BJ (cell line): ENCODE measurements at places on chromosomes 1 and 21.

- peak; percentile 90 for DNase-seq
Observed at GRCh38 chr1:118136187-118136941, 48.7 kb downstream of the SPAG17 start.

DNA sequence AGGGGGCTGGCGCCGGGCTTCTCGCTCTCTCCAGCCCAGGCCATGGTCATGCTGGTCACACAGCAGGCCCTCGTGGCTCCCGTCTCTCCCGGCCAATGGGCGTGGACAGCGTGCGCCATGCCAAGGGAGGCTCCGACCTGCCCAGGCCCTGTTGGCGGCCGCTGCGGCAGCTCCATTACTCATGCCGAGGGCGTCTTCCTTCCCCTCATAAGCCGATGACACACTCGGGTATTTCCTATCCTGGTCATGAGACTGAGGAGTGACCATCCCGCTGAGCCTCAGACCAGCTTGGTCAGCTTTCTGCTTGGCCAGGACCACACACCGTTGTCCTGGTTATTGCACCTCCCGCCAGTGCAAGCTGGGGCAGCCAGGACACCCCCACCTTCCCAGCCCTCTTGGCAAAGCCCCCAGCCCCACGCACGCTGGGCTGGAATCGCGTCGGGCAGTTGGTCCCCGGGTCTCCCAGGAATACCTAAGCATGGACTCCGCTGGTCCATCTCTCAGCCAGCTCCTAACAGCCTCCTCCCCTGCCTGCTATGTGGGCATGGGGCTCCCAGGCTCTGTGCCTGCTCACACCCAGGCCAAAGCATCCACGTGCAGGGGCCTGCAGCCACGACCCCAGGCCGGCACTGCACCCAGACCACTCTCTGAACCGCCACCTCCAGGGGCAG, 49.8 kb downstream of the ARHGEF16 start:
- DNase-seq: peak; percentile 88

GRCh38 chr1:41394369-41394744, 33.1 kb downstream of the FOXO6 start:
- no peak for DNase-seq

- no peak for DNase-seq
Observed at GRCh38 chr1:64532646-64533045, 62.7 kb downstream of the CACHD1 start.

- DNase-seq: no peak
Observed at GRCh38 chr1:1374589-1374928, 448 bp downstream of the AURKAIP1 start.

DNA sequence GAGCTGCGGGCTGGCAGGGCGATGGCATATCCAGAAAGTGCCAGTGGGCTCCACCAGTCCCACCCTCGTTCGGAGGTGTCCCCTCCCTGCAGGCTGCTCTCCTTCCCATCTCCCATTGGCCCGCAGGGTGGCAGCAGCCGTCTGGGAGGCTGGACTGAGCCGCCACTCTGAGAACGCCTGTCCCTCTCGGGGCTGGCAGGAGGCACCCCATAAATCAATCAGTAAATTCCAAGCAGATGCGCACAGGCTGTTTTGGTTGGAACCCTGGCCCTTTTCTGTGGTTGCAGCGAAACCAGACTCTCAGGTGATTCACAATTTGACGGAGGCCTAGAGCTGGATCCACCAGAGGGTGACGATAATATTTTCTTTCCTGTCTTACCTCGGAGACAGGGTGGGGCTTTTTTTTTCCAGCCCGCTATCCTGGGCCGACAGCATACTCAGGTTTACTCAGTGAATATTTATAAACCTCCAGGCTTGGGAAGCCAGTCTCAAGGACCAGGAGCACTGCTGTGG, 99.7 kb downstream of the GLIS1 start:
- no peak for DNase-seq

- DNase-seq: no peak
Observed at GRCh38 chr1:220873087-220873486, 6.2 kb upstream of the HLX start.

GRCh38 chr1:230072296-230072695, 5.3 kb downstream of the GALNT2 start:
- DNase-seq: no peak

- DNase-seq: no peak
Observed at GRCh38 chr1:105101261-105101660, 1351.6 kb downstream of the AMY1C start.

- no peak for DNase-seq
Observed at GRCh38 chr1:78787544-78787943, 137.9 kb downstream of the IFI44 start.

GRCh38 chr1:160251687-160252526, 10.4 kb downstream of the DCAF8 start:
- peak; percentile 17 for DNase-seq

DNA sequence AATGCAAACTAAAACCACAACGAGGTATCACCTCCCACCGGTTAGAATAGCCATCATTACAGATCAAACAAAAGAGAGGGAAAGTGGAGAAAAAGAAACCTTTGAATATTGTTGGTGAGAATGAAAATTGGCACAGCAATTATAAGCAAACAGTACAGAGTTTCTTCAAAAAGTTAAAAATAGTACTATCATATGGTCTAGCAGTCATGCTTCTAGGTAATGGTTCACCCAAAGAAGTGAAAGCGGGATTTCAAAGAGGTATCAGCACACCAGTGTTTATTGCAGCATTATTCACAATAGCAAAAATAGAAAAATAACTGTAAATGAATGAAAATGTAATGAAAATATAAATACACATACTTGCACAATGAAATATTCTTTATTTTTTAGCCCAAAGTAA, 8.2 kb downstream of the OR2T10 start:
- no peak for DNase-seq

DNA sequence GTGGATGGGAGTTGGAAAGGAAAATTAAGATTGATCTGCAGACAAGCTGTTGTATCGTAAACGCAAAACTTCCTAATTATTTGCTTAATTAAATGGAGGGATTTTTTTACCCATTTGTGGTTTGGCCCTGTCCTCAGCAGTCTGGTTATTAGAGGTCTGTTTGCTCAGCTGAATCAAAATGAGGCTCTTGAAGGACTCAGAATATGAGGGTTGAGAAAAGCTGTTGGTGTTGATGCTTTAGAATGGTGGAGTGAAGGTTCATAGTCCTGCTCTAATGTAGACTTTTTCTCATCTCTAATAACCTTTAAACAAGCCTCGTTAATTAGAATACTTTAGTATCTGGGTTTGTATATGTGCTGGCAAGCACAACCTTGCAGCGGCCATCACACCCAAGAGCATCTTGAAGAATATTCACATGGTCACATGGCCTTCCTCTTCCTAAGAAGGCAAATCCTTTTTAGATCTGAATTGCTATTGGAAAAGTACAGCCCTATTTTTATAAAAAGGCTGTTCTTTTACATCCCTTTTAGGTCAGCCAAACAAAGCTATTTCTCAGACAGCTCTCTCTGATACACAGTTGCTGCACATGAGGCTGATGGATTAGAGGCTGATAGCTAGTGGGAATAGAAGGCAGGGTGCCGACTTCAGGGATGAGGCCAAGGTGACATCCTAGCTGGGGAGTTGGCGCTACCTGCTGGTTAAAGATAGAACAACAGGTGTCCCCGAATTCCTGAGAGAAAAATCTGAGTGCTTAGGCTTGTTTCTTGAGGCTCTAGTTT, 53.8 kb downstream of the MACF1 start:
- peak; percentile 3 for DNase-seq

DNA sequence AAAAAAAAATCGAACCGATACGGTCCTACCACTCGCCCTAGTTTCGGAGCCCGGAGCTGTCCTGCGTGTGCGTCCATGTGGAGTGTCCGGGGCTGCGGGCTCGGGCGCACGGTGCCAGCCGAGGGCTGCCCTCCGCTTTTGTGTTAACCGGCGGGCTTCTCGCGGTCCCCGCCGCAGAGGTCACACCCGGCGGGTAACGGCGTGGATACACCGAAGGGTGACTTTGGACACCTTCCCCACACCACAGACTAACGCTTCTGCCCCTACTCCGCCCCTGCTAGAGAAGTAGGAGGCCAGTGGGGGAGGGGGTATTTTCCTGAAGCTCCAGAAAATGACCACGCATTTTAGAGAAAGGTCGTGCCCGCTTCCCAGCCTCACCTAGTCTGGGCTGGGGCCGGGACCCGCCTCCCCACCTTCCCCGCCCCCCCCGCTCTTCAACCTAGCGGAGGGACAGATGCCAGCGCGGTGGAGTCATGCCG, 609 bp upstream of the ATF3 start:
- DNase-seq: no peak

- no peak for DNase-seq
Observed at GRCh38 chr1:17161137-17161740, 42.0 kb upstream of the PADI2 start.

DNA sequence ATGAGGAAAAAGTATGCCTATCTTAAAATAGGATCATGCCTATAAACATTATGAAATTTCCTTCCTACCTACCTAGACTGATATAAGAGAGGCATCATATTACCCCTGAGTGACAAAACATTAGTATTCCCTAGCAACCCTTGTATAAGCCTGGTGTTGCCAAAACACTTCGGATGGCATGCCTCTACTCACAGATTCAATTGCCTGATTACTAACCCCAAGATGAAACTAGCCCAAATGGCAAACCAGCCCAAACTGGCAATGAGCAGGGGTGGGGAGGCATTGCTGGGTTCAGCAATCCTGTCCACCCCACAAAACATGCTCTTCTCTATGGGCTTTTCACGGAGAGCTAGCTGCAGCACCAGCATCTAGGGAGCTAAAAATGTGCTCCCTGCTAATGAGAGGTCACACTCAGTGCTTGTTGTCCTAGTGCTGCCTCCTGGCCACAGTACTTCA, 13.9 kb downstream of the PALMD start:
- DNase-seq: no peak

- no peak for DNase-seq
Observed at GRCh38 chr1:36106269-36106668, 17.6 kb downstream of the ADPRS start.

GRCh38 chr1:237911911-237912310, 21.2 kb upstream of the ZP4 start:
- DNase-seq: no peak

DNA sequence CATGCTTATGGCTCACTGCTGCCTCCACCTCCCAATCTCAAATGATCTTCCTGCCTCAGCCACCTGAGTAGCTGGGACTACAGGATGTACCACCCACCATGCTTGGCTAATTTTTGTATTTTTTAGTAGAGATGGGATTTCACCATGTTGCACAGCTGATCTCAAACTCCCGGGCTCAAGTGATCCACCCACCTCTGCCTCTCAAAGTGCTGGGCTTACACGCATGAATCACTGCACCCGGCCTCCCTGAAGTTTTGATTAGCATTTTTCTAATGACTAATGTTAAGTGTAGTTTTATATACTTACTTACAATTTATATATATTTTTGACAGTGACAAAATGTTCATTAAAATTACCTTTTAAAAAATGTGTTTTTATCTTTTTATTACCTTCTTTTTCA, 41.1 kb downstream of the ZNF678 start:
- no peak for DNase-seq

GRCh38 chr1:21938732-21939538, 1.8 kb upstream of the HSPG2 start:
- DNase-seq: no peak

DNA sequence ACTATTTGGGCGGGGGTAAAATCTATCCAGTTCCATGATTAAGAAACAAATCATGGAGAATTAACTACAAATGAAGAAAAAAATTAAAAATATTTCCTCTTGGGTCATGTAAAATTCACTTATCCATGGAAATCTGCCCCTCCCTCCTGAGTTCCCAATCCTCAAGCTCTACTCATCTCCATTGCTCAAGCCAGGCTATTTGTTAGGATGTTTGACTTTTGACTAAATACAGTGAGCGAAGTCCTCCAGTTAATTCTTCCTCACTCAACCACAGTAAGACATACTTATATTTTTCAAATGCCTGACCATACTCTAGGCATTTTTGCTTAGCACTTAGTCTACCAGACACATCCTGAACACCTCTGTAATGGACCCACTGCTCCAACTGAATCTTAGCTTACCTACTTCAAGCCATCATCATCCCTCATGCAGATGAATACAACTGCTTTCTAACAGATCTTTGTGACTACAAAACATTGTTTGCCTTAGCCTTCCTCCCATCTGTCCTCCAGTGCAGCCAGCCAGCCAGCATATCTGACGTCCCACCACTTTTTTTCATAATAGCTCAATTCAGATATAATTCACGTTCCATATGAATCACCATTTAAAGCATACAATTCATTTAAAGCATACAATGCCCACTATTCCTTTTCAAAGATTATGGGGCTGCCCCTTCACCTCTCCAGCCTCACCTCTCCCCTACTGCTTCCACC, 154.2 kb downstream of the RERE start:
- no peak for DNase-seq

DNA sequence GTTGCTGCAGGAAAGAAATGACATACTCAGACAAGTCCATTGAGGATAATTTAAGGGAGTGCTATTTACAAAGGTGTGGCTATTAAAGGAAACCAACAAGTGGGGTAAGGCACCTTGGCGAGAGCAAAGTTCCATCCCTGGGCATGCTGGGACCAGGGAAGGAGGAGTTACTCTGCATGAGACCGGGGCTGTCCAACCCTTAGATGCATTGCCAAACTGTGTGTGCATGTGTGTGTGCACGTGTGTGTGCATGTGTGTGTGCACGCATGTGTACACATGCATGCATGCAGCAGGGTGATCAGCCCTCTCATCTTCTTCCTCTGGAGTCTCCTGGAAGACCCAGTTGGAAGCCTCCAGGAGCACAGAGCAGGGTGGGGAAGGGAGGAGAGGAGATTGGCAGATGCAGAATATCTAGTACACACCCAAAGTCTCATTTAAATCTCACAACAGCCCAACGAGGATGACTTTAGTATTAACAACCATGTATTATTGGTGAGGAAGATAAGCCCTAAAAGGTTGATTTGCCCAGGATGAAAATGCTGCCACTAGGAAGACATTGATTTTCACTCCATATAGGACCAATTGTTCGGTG, 72.2 kb upstream of the CD34 start:
- DNase-seq: no peak

- no peak for DNase-seq
Observed at GRCh38 chr1:174167265-174167803, 8.0 kb downstream of the RABGAP1L start.

DNA sequence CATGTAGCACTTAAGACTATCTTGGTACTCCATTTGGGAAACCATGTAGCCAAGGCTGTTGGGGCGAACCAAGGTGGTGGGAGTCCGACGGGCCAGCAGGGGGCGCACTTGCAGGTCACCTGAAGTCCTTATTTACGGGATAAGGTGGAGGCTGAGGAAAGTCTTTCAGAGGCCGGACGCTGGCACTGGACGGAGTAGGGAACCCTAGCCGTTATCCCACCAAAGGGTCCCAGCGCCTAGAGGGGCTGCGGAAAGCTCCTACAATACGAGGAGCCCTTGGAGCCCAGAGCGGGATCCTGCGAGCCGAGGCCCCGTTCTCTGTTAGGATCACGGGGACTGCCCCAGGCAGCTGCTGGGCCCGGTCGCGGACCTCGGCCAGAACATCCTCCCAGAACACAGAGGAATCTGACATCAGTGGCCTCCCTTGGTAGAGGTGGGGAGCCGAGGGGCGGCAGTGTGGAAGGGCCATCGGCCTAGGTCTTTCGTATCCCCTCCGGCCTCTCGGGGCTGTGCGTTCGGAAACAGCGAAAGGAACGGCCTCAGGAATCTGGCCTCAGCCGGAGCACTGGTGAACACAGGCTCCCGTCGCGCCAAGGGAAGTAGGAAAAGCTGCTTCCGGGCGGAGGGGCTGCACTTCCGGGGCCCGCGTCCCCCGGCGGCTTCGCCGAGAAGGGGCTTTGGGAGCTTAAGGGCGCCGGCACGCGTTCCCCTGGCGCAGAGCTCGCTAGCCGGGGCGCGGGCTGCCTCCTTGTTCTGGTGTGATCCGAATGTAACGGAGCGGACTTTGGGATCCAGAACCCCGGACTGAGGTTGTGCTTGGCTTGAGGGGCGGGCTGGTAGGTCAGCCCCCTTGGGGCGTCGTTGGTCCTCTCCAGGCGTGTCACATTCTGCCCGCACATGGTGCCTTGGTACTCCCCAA, 29.9 kb upstream of the RPTN start:
- no peak for DNase-seq
